ENCODE measurements at places on chromosomes 16 and 17.

- DNase-seq = peak; percentile 40
- peaks cover 8% of the 10 kb centered on the region for H3K27me3 ChIP-seq
- no peaks in the 10 kb centered on the region for H3K36me3 ChIP-seq
These were observed 970 bp downstream of the EPN2 start for GRCh38 chr17:19238167-19238505.

- no peak overlapping the region for H3K4me3 ChIP-seq
- H3K36me3 ChIP-seq = no peaks in the 10 kb centered on the region
- H3K4me1 ChIP-seq = no peaks in the 10 kb centered on the region
- no peak overlapping the region for H3K27ac ChIP-seq
- H3K27me3 ChIP-seq = peaks cover 18% of the 10 kb centered on the region
These were observed 63.6 kb upstream of the KIFC3 start for GRCh38 chr16:57865746-57866528.

DNA sequence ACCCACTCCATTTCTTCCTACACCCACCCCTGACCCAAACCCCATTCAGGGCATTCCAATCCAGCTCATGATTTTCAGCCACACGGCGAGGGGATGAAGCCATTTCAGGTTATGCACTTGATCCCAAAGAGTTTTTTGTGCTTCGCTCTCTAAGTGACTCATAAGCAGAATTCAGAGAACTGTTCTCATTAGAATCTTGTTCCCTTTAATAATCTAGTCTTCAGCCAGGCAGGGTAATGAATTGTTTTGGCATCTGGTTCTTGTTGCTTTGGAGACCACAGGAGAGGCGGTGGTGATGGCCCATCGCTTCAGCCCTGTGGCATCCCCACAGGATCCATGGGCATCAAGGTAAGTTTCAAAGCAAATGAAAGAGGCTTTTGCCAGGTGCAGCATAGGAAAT is 4.8 kb upstream of the KRT31 start:
- peaks cover 39% of the 10 kb centered on the region for H3K4me1 ChIP-seq
- peak overlapping the region; percentile 8 for H3K27ac ChIP-seq
- H3K36me3 ChIP-seq = no peaks in the 10 kb centered on the region
- DNase-seq = no peak

- no peak for DNase-seq
- H3K27me3 ChIP-seq = no peaks in the 10 kb centered on the region
- H3K4me3 ChIP-seq = no peak overlapping the region
These were observed 18.5 kb upstream of the CPD start for GRCh38 chr17:30360086-30360808.

DNA sequence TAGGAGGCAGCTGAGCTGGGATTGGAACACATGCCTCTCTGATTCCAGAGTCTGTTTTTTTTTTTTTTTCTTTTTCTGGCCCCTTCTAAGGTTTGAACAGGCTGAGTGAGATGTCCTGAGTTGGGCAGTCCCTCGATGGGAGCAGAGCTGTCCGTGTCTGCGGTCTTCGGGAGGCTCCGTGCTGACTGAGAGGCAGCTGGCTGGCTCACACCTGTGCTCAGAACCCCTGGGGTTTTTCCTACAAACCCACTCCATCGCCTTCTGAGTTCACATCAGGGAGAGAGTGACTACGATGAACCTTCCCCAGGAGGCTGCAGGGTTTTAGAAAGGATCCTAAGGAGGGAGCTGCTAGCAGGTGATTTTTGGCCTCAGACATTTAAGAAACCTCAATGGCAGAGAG is 92.5 kb downstream of the IRF8 start:
- peak; percentile 35 for DNase-seq
- H3K27me3 ChIP-seq = no peaks in the 10 kb centered on the region
- H3K27ac ChIP-seq = peak overlapping the region; percentile 75
- H3K4me1 ChIP-seq = peaks cover 89% of the 10 kb centered on the region

DNA sequence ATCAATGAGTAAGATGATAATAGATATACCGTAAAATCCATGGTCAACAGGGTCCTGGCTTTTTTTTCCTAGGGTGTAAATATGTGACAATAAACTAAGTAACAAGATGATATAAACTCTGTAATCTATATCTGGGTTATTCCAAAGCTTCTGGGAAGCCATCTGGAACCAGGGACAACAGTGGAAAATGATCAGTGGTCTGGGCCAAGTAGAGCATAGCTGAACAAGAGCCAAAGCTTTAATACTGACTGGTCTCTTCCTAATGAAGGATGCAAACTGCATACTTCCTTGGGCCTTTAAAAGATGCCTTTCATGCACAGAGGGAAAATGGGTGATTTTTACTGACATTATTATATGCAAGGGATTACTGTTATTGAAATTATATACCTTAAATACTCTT is 8.9 kb downstream of the CA10 start:
- no peaks in the 10 kb centered on the region for H3K36me3 ChIP-seq
- no peak for DNase-seq
- H3K27me3 ChIP-seq = peaks cover 6% of the 10 kb centered on the region
- no peak overlapping the region for H3K4me3 ChIP-seq

DNA sequence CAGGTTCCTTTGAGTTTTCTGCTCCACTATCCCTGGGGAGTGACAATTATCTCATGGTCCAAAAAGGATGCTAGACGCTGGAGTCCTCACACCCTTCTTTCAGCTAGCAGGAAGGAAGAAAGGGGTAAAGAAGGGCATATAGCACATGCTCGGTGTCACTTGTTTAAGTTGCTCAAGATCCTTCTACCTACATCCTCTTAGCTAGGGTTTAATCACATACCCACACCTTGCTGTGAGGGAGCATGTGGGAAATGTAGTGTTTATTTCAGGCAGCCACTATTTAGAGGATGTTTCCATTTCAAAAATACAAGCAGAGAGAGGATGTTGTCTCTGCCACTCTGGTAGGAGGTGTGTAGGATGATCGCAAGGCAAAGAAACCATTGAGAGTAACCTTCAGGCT is 4.5 kb downstream of the PRKCB start:
- no peaks in the 10 kb centered on the region for H3K27me3 ChIP-seq
- peaks cover 77% of the 10 kb centered on the region for H3K4me1 ChIP-seq
- H3K27ac ChIP-seq = peak overlapping the region; percentile 97
- no peak for DNase-seq
- peak overlapping the region; percentile 46 for H3K4me3 ChIP-seq

DNA sequence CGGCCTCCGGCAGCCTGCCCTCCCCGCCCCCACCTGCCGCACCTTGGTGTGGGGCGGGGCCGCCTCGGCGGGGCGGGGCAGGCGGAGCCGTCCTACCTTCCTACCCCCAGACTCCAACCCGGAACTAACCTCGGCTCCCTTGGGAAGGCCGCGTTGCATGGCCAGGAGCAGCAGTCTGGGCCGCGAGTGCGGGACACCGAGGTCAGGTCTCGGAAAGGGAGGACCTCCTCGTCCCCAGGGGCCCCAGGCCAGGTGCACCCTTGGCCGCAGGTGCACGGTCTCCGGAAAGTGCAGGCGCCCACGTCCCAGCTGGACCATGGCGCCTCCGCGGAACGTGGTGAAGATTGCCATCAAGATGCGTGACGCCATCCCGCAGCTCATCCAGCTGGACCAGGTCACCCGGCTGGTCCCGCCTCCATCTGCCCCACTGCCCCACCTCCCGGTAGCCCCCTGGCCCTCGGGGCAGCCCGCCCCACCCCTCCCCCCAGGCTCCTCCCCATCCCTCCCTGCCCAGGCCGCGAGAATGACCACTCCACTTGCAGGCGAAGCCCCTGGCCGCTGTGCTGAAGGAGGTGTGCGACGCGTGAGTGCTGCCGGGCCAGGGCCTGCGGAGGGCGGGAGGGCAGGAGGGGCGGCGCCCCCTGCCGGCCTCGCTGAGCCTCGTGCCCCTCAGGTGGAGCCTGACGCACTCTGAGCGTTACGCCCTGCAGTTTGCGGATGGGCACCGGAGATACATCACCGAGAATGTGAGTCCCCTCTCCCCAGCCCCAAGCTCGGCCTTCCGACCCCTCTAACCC is at the start of gene ELMO3:
Gene ELMO3 (plus strand): TSS at position 121 of the 797 bp plus-strand sequence. CDS start 196 bp downstream, at position 317.
- H3K4me1 ChIP-seq = peaks cover 26% of the 10 kb centered on the region
- H3K27me3 ChIP-seq = no peaks in the 10 kb centered on the region
- H3K27ac ChIP-seq = peak within 1 kb of the TSS; percentile 55
- H3K4me3 ChIP-seq = no peak within 1 kb of the TSS

DNA sequence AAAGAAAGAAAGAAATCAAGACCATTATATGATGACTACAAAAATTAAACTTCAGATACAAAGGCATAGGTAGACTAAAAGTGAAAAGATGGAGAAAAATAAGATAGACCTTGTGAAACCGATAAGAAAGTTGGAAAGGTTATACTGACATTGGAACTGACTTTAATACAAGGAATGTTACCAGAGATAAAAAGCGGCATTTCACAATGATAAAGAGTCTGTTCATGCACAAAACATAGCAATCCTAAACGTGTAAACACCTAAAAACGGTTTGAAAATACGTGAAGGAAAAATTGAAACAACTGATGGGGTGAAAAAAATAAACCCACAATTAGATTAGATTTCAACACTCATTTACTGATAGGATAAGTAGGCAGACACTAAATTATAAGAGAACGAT is 9.6 kb upstream of the ERN1 start:
- no peak overlapping the region for H3K27ac ChIP-seq
- no peaks in the 10 kb centered on the region for H3K4me1 ChIP-seq
- H3K4me3 ChIP-seq = no peak overlapping the region
- DNase-seq = no peak

DNA sequence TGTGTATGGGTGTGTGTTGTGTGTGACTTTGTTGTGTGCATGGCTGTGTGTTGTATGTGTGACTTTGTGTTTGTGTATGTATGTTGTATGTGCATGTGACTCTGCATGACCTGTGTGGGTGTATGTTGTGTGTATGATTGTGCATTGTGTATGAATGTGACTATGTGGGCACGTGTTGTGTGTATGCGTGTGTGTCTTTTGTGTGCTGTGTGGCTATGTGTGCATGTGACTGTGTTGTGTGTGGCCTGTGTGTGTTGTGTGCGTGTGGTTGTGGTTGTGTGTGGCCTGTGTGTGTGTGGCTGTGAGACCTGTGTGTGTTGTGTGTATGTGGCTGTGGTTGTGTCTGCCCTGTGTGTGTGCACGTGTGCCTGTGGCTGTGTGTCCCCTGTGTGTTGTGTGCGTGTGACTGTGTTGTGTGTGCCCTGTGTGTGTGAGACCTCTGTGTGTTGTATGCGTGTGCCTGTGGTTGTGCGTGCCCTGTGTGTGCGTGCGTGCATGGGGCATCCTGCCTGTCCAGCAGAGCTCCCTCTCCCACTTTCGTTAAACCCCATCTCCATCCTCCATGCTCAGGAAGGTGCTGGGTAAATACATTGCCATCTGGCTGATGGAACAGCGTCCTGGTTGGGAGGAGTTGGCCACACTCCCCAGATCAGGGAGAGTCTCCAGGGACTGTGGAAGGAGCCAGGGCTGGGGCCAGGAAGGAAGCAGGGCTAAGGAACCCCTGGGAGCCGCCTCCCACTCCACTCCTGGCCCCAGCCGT is 90.1 kb upstream of the GSE1 start:
- H3K27ac ChIP-seq = no peak overlapping the region
- H3K4me1 ChIP-seq = no peaks in the 10 kb centered on the region
- no peaks in the 10 kb centered on the region for H3K36me3 ChIP-seq

GRCh38 chr17:78904371-78904770 is 1.4 kb upstream of the CEP295NL start:
- peaks cover 17% of the 10 kb centered on the region for H3K4me1 ChIP-seq
- no peak overlapping the region for H3K27ac ChIP-seq
- H3K4me3 ChIP-seq = no peak overlapping the region
- H3K27me3 ChIP-seq = no peaks in the 10 kb centered on the region
- no peaks in the 10 kb centered on the region for H3K36me3 ChIP-seq

- H3K27me3 ChIP-seq = peaks cover 65% of the 10 kb centered on the region
- H3K27ac ChIP-seq = no peak overlapping the region
- H3K4me3 ChIP-seq = no peak overlapping the region
- DNase-seq = no peak
- H3K4me1 ChIP-seq = no peaks in the 10 kb centered on the region
- H3K36me3 ChIP-seq = no peaks in the 10 kb centered on the region
These were observed 20.5 kb downstream of the TMEM100 start for GRCh38 chr17:55702150-55702549.
